ENCODE measurements at places on chromosomes 2 and 18. TPM values are rescaled to one million over a fixed set of nuclear protein-coding genes. Genes with fewer than 3 reads are reported as not detected.

DNA sequence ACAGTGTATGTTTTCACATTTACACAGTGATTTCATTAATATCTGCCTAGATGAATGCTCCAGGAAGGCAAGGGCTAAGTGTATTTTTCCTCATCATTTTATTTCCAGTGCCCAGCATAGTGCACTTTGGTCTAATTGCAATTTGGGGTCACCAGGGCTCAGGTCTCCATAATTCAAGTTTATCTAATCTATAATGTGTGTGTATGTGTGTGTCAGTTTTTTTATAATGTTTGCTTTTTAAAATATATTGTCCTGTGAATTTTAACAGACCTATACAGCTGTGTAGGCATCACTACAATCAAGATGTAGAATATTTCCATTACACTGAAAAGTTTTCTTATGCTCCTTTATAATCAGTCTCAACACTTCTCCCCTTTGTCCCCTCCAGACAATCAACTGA is 620.4 kb downstream of the STK39 start:
- no peak overlapping the region for H3K4me3 ChIP-seq
- no peaks in the 10 kb centered on the region for H3K27me3 ChIP-seq
- no peak for DNase-seq
- H3K27ac ChIP-seq: no peak overlapping the region
- no peaks in the 10 kb centered on the region for H3K36me3 ChIP-seq

- no peaks in the 10 kb centered on the region for H3K27me3 ChIP-seq
- H3K36me3 ChIP-seq: peaks cover 6% of the 10 kb centered on the region
- H3K4me3 ChIP-seq: no peak overlapping the region
- H3K27ac ChIP-seq: no peak overlapping the region
These were observed 39.2 kb upstream of the RNU4ATAC start for GRCh38 chr2:121491518-121491917.

DNA sequence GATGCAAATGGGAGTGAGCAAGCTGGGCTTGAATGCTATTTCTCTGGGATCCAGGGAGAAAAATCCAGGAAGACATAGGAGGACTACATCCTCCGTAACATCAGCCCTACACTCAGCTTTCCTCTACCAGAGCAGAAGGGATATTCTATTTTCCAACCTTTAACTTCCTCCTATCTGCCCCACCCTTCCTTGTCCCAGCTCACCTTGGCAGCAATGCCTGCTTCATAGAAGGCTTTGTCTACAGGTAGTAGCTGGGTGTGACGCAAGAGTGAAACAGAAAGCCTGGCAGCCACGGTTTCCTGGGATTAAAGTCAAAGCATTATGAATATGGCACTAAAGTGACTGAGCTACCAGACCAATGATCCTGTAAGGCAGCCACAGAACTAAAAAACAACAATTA is 3.9 kb downstream of the KRTCAP3 start:
- peaks cover 7% of the 10 kb centered on the region for H3K4me1 ChIP-seq
- no peak overlapping the region for H3K4me3 ChIP-seq
- DNase-seq: peak; percentile 16
- no peaks in the 10 kb centered on the region for H3K27me3 ChIP-seq
- H3K36me3 ChIP-seq: peaks cover 15% of the 10 kb centered on the region
- no peak overlapping the region for H3K27ac ChIP-seq

DNA sequence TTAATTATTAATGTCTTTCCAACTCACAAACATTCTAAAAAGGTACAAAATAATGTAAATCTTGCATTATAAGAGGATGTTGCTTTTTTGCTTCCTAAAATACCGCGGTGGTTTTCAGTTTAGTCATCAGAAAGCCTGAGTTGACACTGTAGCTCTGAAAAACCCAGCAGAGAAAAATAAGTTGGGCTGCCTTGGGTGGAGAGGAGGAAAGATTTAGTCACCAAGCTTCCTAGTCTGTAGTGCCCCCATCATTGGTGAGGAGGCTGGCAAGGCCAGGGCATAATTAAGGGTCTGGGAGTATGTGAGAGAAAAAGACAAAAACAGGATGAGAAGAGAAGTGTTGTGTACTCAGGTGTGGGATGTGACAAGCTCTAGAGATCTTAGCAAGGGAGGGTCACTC is 5.7 kb downstream of the PTPRM start:
- H3K27me3 ChIP-seq: peaks cover 44% of the 10 kb centered on the region
- H3K4me1 ChIP-seq: peaks cover 6% of the 10 kb centered on the region
- no peak for DNase-seq
- H3K4me3 ChIP-seq: no peak overlapping the region

GRCh38 chr2:50641633-50642032 is 390.3 kb downstream of the NRXN1 start:
- no peaks in the 10 kb centered on the region for H3K36me3 ChIP-seq
- H3K27me3 ChIP-seq: no peaks in the 10 kb centered on the region
- H3K4me1 ChIP-seq: no peaks in the 10 kb centered on the region
- no peak overlapping the region for H3K27ac ChIP-seq
- no peak for DNase-seq
- H3K4me3 ChIP-seq: no peak overlapping the region

Gene AOX1
- total RNA-seq: not detected

Gene WDSUB1
- 6.8 TPM for total RNA-seq

Gene IL37
- not detected for total RNA-seq

DNA sequence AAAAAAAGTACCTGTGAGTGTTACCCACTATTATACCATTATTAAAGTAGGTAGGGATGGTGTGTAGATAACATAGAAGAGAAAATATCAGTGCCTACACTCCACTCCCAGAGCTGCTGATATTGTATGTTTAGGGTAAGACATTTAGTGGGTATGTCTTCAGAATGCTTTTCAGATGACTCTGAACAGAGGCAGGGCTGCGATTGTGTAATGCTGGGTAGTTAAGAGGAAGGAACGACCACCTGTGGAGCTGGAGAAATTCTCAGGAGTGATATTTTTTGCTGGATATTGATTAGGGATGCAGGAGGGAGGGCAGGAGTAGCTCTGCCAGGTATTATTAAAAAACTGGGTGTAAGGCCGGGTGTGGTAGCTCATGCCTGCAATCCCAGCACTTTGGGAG is 2.8 kb downstream of the CNOT11 start:
- H3K27ac ChIP-seq: peak overlapping the region; percentile 7
- no peak overlapping the region for H3K4me3 ChIP-seq
- no peaks in the 10 kb centered on the region for H3K27me3 ChIP-seq
- no peak for DNase-seq
- peaks cover 32% of the 10 kb centered on the region for H3K36me3 ChIP-seq
- H3K4me1 ChIP-seq: peaks cover 44% of the 10 kb centered on the region

Gene PRSS56
- total RNA-seq: not detected

Gene PLGLB2
- 0.68 TPM for total RNA-seq

DNA sequence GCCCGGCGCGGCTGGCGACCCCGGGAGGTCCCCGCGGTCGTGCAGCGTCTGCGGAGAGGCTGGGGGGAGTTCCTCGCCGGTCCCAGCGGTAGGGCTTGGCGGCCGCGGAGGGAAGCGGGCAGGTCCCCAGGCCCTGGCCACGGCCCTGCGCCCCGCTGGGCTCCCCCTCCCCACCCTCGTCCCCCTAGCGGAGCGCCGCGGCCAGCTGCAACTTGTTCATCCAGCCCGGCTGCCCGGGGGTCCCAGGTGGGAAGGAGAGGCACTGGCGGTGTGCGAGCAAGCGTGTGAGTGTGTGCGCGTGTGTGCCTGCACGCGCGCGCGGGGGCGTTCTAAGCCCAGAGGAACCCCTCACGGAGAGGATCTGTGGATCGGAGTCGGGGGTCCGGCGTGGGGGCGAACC is 1.3 kb downstream of the PTPRM start:
- H3K27ac ChIP-seq: no peak overlapping the region
- no peak for DNase-seq
- peaks cover 6% of the 10 kb centered on the region for H3K4me1 ChIP-seq
- H3K36me3 ChIP-seq: no peaks in the 10 kb centered on the region

DNA sequence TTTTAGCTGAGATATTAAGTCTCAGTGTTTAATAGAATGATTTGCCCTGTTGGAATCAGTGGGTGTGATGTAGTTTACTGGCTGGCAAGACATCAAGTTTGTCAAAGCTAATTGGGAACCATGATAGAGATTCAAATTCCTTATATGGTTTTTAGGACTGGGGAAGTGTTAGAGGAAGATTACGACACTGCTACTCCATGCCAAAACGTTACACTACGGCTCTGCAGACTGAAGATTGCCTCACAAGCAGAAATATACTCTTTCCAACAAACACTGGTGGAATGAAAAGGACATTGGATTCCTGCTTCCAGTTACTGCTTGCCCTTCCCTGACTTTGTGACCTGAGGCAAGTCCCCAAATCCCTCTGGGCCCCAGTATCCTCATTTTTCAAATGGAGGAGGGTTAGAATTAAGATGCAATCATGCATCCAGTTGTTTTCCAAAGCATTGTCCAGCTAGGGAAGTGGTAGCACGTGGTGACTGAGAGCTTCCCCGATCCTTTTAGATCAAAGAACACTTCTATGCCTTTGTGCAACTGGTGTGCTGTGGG is 147.6 kb downstream of the CDC42EP3 start:
- no peak for DNase-seq
- no peak overlapping the region for H3K4me3 ChIP-seq
- H3K4me1 ChIP-seq: no peaks in the 10 kb centered on the region
- H3K27me3 ChIP-seq: no peaks in the 10 kb centered on the region
- no peaks in the 10 kb centered on the region for H3K36me3 ChIP-seq

- H3K4me3 ChIP-seq: no peak overlapping the region
- H3K27ac ChIP-seq: no peak overlapping the region
- H3K4me1 ChIP-seq: peaks cover 6% of the 10 kb centered on the region
- no peak for DNase-seq
- no peaks in the 10 kb centered on the region for H3K27me3 ChIP-seq
These were observed 106.4 kb downstream of the VAPA start for GRCh38 chr18:10020171-10020570.

Gene DDX18
- 170 TPM for total RNA-seq

GRCh38 chr2:96315400-96316071 is 9.6 kb upstream of the ITPRIPL1 start:
- H3K4me1 ChIP-seq: peaks cover 42% of the 10 kb centered on the region
- peak overlapping the region; percentile 59 for H3K27ac ChIP-seq
- DNase-seq: no peak
- peaks cover 15% of the 10 kb centered on the region for H3K36me3 ChIP-seq
- H3K27me3 ChIP-seq: no peaks in the 10 kb centered on the region

Gene BARD1
- total RNA-seq: 22.3 TPM

- no peak overlapping the region for H3K27ac ChIP-seq
- peaks cover 10% of the 10 kb centered on the region for H3K36me3 ChIP-seq
- no peak overlapping the region for H3K4me3 ChIP-seq
- H3K27me3 ChIP-seq: no peaks in the 10 kb centered on the region
These were observed 276.9 kb downstream of the CAMKMT start for GRCh38 chr2:44638649-44639048.
